ENCODE measurements at places on chromosomes 2 and 18.

DNA sequence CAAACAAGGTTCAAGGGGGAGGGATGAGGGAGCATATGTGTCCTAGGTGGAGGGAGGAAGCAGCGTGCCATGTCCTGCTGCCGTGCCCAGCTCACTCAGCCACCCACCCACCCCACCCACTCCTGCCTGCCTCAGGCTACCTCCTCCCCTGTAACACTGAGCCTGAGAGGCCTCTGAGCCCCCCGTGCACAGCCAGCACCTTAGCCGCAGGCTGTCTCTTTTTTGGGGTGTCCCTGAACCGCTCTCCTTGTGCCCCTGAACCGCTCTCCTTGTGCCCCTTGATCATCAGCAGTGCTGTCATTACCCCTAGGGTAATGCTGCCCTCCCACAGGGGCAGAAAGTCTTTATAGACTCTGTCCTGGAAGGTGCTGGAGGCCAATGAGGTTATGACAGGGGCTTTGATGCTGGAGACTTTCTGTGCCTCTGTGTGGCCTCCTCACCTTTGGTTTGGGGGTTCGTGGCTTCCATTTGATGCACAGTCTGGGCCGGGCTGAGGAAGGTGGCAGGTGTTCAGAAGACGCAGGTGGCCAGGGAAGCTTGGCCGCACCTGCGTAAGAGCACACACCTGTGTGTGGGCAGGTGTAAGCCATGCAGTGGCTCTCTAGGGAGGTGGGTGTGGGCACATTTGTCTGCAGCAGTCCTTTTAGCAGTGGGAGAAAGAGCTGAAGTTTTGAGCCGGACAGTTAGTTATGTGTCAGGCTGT is 140.0 kb downstream of the SEPTIN10 start:
- no peak for DNase-seq

DNA sequence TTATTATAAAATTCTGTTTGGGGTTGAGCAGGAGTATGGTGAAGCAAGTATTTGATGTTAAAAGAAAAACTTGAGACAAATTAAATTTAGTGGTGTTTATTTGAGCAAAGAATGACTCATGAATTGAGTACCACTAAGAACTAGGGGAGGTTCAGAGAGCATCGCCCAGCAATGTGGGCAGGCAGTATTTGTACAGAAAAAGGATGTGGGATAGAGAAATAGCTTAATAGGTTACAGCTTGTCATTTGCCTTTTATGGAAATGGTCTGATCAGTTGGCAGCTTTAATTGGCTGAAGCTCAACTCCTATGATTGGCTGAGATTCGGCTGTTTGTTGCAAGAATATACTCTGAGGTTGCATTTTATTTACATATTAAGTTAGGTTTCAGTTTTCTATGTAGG is 68.2 kb downstream of the LRATD1 start:
- DNase-seq, result no peak

DNA sequence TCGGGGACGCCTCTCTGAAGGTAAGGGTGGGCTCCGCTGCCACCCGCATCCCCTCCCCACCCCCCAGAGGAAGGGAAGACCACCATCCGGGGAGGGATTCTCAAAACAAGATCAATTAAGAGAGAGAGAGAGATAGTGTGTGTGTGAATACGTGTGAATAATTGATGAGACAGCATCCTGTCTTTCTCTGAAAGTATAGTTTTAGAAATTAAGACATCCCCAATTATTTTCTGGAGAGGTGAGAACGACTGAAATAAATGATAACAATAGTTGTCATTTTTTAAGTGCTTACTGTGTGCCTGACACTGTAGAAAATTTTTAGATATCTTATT is 751 bp downstream of the IL18R1 start:
- DNase-seq, result no peak

GRCh38 chr2:164257742-164258141 is 363.5 kb downstream of the GRB14 start:
- no peak for DNase-seq

GRCh38 chr18:21004726-21005125 is 106.9 kb downstream of the ROCK1 start:
- DNase-seq, result no peak

DNA sequence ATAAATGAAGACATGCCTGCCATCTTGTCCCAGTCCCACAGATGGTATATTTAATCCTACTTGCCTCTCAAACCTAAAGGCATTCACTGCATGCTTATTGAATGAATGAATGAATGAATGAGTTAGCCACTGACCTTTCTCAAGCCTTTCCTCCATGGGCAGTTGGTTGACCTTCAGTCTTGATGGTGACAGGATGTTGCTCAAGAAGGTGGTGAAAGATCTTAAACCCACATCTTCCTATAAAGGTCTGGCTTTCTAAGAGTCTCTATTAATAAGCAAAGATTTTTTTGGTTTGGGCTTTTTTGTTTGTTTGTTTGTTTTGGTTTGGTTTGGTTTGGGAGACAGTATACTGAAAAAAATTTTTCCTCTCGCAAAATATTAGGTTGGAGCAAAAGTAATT is 41.7 kb downstream of the KIAA2012 start:
- DNase-seq, result no peak
